Activated T-cell treated with anti-CD3 and anti-CD28 coated beads for 1 hour (primary cell): ENCODE measurements at places on chromosomes 6 and 20.

DNA sequence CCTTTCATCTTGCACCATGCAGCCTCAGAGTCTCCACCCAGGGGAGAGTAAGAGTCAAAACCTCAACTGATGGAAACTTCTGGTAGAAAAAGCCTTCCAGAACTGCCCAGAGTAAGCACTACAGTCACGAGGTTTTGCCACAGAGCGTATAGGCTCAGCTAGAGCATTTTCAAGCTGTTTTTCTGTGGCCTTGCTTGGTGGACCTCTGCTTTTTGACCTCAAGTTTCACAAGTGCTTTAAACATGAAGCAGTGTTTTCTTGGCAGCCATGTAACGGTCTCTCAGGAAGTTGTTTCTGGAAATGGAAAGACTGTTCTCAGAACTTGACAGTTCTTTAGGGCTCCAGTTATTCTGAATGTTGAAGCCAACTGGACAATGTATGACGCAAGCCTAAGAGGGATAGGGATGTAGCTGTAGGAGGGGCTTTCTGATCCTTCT lies 146.5 kb downstream of the ZDHHC14 start:
- DNase-seq = no peak

- DNase-seq = no peak
Observed at GRCh38 chr6:139533171-139533570, 158.7 kb upstream of the CITED2 start.

GRCh38 chr20:52064931-52065330 lies 126.6 kb downstream of the ZFP64 start:
- no peak for DNase-seq

DNA sequence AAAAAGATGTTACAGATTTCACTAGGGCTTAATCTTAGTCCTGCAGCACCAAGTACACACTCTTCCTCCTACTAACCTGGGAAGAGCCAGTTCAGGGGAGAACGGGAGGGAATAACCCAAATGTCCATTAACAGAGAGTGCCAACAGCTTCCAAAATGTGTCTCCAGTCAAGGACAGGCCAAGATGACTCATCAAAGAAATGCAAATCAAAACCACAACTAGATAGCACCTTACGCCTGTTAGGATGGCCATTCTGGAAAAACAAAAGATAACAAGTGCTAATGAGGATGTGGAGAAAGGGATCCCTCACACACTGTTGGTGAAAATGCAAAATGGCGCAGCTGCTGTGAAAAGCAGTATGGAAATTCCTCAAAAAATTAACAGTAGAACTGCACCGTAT lies 3.8 kb upstream of the MAS1L start:
- no peak for DNase-seq

- no peak for DNase-seq
Observed at GRCh38 chr20:61072398-61072797, 179.7 kb upstream of the CDH4 start.

GRCh38 chr20:9408422-9409300 lies 105.7 kb upstream of the LAMP5 start:
- DNase-seq = no peak

GRCh38 chr20:44805335-44805978 lies 4.9 kb downstream of the RIMS4 start:
- no peak for DNase-seq

GRCh38 chr6:84618836-84619235 lies 145.6 kb downstream of the TBX18 start:
- no peak for DNase-seq

- no peak for DNase-seq
Observed at GRCh38 chr6:81793821-81794475, 41.5 kb upstream of the TENT5A start.

DNA sequence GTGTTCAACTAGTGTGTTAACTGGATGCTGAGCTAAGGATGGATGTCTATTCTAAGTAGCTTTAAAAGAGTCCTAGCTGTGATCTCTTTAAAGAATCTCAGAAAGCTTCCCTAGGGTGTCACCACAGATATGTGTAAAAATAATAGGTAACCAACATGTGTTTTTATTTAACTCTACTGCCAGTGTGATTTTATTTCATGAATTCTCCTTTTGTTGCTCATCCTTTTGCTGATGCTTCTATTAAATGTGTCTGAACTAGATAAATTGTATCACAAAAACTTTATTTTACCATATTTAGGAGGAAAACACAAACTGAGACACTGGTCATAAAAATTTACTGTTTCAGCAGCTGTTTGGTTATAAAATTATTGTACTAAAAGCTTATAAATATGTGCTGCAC lies 809.4 kb upstream of the CITED2 start:
- no peak for DNase-seq

GRCh38 chr6:119526561-119527230 lies 177.1 kb upstream of the MAN1A1 start:
- DNase-seq = no peak

DNA sequence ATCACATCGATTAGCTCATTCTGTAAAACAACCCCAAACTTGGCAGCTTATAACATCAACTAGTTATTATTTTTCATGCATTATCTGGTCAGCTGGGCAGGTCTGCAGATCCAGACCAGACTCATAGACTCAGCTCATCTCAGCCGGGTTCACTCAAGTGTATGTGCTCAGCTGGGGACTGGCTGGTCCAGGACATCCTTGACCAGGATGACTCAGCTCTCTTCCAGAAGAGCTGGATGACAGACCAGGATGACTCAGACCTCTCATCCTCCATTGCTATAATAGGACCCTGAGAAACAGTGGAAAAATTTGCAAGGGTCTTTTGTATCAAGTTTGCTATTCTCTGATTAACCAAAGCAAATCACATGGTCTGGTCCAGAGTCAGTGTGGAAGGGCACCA lies 312.5 kb upstream of the PLCB4 start:
- DNase-seq = no peak

DNA sequence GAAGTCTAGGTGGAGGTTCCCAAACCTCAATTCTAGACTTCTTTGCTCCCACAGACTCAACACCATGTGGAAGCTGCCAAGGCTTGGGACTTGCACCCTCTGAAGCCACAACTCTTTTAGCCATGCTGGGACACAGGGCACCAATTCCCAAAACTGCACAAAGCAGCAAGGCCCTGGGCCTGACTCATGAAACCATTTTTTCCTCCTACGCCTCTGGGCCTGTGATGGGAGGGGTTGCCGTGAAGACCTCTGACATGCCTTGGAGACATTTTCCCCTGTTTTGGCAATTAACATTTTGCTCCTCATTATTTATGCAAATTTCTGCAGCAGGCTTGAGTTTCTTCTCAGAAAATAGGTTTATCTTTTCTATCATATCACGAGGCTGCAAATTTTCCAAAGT lies 355.4 kb upstream of the RUNX2 start:
- no peak for DNase-seq

GRCh38 chr6:112595841-112596240 lies 248.7 kb downstream of the RFPL4B start:
- no peak for DNase-seq

GRCh38 chr6:21744331-21744730 lies 150.8 kb downstream of the SOX4 start:
- DNase-seq = no peak

DNA sequence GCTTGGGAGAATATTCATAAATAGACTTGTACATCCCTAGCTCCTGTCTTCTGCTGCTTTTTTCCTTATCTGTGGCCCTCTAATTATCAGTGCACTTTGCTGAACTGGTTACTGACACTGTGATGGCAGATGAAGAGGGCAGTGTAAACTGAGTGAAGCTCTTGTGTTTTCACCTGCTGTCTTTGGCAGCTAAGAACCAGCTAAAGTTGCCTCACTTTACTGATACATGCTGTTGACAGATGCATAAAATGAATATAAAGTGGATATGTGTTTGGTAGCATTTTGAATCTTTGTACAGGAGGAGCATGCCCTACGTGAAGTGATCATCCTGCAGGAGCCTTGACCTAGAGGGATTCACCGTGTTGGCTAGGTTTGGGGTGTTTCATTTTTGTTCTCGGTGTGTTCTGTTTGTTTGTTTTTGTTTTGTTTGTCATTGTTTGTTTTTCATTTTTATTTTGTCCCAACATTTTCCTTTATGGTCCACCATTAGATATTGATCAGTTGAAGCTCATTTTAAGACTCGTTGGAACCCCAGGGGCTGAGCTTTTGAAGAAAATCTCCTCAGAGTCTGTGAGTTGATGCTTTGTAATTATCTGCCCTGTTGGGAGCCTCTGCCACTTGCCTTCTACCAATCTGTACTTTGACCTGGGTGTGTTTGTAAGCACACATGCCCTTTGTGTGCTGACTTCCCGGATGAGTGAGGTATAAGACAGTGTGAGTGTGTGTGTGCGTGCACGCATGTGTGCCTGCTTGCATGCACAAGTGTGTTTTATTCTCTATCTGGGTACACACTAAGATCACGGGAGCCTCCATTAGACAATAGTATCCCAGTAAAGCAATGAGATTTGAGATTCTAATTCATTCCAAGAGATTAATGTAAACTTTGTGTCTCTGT lies 34.6 kb upstream of the MAPK13 start:
- DNase-seq = no peak

GRCh38 chr6:107764684-107765460 lies 59.2 kb downstream of the SCML4 start:
- DNase-seq = no peak

- no peak for DNase-seq
Observed at GRCh38 chr6:11212664-11213063, 19.8 kb downstream of the NEDD9 start.

DNA sequence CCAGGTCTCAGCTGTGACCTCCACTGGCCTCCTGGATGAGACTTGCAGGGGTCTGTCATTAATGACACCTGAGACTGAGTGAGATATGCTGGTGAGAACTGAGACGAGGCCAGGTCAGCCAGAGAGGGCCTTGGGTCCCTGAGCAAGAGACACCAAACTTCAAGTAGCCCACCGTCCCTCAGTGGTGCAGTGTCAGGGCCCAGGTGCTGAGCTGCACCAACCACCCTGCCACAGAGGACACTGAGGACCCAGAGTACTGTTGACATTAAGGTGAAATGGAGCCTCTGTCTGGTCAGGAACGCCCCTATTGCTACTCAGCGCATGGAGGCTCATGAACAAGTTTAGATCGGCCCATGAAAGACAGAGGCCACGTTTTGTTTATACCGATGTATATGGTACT lies 64.1 kb upstream of the SCP2D1 start:
- DNase-seq = no peak

DNA sequence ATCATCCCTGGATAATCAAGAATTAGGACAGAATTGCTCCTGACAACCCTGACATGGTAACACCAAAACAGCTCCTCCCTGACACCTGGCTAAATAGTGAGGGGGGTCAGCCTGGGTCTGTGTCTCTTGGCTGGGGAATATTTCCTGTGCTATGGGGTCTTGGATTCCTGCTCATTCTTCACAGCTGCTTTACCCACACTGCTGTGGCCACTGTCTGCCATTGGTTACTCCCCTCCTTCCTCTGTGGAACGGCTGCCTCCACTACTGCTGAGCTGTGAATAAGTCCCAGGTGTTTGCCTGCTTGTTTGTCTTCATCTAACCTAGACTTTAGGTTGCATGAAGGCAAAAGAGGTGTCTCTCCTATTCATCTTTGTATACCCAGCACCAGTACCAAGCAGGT lies 33.9 kb upstream of the TXLNB start:
- DNase-seq = no peak
